ENCODE measurements at places on chromosomes 3 and 15.

- DNase-seq = no peak
These were observed 50.0 kb downstream of the TRIM42 start for GRCh38 chr3:140727886-140728285.

GRCh38 chr3:27253831-27254230 lies 115.4 kb downstream of the NEK10 start:
- DNase-seq = no peak

DNA sequence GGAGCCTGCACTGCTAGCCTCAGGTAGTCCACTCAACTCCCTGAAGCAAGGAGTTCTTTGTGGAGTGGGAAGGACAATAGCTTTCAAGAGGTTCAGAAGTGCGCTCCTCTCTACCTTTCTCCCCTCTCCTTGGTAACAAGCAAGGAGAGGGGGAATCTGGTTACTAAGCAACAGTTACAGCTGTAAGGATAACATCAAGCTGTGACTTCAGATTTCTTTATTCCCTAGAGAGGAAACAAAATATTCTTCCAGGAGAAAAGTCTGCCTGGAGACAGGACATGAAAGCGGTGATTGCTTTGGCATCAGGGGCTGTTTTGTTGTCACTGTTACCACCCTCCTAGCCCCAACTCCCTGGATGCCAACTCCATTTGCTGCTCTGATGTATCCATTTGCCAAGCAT lies 70.4 kb downstream of the TRANK1 start:
- no peak for DNase-seq

DNA sequence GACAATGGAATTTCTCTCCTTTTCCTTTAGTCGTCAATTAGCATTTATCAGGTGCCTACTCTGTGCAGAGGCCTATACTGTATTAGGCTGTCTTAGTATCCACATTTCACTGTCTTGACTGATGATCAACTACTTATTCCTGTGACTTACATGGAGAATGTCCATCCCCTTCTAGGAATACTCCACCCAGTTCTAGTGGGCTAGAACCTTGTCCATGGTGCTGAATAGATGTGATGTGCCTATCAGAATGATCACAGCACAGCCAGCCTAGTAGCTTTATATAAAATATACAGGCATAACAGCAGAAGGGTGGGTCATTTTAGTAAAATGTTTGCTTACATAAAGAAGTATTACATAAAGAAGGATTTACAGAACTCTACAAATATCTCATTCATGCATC lies 621.4 kb downstream of the PDCD6IP start:
- DNase-seq = no peak

DNA sequence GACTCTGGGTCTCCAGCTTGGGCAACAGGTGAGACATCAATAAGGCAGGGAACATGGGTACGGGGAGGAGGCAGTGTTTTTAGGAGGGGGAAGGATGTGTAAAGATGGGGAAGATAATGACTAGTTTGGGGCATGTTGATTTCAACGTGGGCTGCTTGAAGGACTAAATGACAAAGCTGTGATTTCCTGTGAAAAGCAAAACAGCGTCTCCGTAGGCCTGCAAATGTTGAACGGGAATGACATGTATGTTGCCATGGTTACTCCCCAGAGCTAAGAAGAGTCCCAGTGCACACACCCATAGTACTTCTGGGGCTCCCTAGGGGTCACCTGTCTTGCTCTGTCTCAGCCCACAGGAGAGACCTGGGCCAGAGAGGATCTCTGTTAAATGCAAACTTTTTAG lies 71.3 kb upstream of the ETV5 start:
- no peak for DNase-seq

- no peak for DNase-seq
These were observed 72.7 kb downstream of the DNAJB8 start for GRCh38 chr3:128394033-128394432.

- DNase-seq = no peak
These were observed 28.9 kb upstream of the GPD1L start for GRCh38 chr3:32077260-32078084.
